ENCODE measurements at places on chromosomes 11 and 22.

GRCh38 chr22:49925525-49926128, 7.2 kb downstream of the CRELD2 start:
- peak; percentile 77 for DNase-seq

GRCh38 chr11:61885784-61886580, 5.4 kb downstream of the FADS3 start:
- DNase-seq = no peak

GRCh38 chr11:44028401-44028800, 19.4 kb upstream of the ACCSL start:
- peak; percentile 12 for DNase-seq

- DNase-seq = no peak
Measured at GRCh38 chr22:36865346-36865745, 4.5 kb downstream of the NCF4 start.

DNA sequence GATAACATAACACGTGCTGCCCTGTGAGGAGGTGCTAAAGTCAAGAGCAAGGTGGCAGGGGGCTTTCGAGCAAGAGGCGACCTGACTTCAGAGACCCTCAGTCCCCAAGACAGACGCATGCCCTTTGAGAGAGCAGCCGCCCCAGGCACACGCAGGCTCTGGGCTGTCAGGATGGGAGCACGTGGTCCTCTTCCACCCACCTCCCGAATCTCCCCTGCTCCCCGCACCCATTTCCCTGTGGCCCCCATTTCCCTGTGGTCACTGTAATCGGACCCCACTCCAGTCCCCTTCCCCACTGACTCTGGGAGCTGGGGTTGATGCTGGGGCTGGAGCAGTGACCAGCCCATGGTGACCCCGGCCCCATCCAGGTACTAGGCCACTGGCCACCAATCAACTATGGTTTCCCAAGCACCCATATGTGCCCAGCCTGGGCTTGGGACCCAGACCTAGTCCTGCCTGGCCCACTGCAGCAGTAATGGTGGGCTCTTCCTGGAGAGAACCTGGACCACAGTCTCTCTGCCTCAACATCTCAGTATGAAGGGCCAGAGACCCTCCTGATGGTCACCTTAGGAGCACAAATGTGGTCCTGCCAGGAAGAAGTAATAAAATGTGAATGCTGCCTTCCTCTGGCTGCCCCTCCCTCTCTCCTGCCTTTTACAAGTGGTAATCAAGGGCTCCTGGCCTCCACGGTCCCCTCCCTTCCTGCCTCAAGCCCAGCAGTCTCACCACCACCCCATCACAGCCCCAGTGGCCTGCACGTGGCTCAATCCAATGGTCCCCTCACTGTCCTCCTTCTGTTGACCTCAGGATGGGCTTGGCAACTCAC, 39.0 kb downstream of the IGLL5 start:
- DNase-seq = no peak

DNA sequence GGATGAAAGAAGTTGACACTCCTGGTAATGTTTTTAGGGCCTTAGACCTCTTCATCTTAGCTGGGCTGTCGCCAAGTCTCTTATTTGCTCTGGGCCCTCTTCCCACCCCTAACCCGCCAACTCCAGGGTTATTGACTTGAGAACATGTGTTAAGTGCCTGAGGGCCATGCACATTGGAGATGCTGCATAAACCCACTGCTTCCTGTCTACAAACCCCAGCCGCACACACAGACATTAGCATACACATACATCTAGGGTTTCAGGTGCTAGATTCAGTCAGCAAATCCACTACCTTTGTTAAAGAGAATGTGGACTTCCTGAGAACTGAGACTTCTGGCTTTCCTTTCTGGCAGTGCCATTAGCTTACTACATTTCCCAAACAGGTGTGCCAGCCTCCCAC, 817 bp downstream of the PANX3 start:
- DNase-seq = no peak

DNA sequence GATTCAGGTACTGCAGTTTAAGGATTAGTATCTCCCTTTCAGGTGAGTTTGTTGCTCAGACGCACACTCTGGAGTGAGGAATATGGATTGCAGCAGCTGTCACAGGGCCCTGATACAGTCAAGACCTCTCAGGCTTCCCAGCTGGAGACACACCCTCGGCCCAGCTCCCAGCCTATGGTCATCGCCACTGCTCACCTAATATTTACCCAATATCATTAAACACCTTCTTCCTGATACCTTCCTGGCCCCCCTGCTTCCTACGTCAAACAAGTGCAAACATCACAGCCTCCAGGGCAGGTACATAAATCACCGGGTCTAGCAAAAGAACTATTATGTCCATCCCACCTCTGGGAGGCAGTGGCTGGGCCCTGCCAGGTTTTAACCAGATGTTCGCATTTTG, 213.3 kb downstream of the MN1 start:
- no peak for DNase-seq

DNA sequence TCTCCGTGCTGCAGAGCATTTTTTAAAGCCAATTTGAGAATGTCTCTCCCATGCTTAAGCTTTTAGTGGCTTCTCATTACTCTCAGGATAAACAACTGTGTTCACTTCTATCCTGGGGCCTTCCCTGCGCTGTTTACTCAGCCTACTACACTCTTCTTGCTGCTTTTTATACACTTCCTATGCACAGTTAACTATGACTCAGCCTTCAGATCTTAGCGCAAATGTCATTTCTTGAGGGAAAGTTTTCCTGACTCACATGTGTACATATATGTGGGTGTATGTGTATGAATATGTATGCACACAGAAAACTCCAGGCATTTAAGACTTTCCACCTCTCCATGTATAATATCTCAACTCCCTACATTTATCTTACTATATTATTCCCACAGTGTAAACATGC, 9.8 kb downstream of the THAP12 start:
- DNase-seq = no peak

GRCh38 chr11:87719326-87720073, 455.7 kb downstream of the RAB38 start:
- no peak for DNase-seq

DNA sequence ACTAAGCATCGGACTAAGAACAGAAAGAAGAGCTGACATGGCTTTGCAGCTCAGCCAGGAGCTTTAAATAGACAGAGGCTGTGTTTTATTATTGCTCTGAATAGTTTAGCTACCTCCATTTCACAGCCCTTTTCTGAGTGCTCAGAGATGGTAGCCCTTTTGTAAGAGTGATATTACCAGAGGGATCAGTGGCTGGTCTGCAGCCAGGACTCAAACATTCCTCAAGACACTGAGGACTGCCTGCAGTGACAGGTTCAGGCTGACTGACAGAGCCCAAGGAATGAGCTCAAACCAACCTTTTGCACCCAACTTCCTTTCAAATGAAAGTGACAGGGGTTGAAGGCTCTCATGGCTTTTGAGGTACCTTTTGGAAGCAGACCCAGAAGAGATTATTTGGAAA, 189.0 kb downstream of the DDX10 start:
- no peak for DNase-seq

GRCh38 chr22:40157330-40157945, 20.3 kb upstream of the TNRC6B start:
- no peak for DNase-seq

GRCh38 chr11:86692746-86693145, 20.3 kb upstream of the ME3 start:
- DNase-seq = no peak

GRCh38 chr11:1478544-1478943, 8.0 kb downstream of the MOB2 start:
- DNase-seq = no peak

DNA sequence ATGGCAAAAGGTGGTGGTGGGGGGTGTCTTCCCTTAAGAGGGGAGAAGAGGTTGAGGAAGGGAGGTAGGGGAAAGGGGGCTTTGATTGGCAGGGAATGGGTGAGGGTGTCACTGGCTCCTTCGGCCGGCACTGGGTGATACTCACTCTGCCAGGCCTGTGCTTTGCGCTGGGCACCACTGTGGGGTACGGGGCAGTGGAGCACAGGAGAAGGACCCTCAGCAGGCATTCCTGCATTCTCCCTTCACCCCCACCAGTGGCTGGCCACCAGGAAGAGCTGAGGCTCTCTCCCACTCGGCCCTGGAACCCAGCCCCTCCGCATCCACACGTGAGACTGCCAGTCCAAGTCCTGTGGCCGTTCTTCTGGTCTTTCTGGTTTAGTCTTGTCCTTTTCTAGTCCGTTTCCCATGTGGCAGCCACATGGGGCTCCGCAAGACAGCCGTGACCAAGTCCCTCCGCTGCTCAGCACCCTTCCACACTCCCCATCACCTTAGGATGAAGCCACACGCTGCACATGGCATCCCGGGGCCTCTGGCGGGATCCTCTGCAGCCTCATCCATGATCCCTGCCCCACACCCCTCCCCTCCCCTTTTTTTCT, 8.0 kb downstream of the CAPN5 start:
- no peak for DNase-seq

GRCh38 chr11:86103808-86104207, 34.9 kb upstream of the PICALM start:
- DNase-seq = no peak

- DNase-seq = no peak
Measured at GRCh38 chr22:27517361-27518155, 284.0 kb downstream of the MN1 start.

GRCh38 chr11:96149743-96150555, 193.0 kb downstream of the MAML2 start:
- DNase-seq = no peak

- peak; percentile 41 for DNase-seq
Measured at GRCh38 chr22:23894710-23895598, 771 bp downstream of the MIF start.

DNA sequence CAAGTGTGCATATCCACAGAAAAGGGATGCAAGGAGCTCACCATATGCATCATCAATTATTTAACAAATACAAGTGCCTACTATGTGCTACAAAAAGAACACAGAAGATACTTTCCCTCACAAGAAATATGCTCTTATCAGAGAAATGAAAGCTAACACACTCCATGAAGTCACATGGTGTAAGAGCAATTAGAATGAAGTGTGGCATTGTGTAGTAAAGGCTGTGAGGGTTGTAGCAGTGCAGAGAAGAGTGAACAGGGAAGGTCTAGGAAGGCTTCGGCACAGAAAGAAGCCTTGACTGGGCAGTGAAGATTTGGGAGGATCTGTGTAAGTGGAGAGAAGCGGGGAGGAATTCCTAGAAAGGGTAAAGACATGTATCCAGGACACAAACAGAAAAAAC, 22.5 kb downstream of the PPP2R1B start:
- no peak for DNase-seq

DNA sequence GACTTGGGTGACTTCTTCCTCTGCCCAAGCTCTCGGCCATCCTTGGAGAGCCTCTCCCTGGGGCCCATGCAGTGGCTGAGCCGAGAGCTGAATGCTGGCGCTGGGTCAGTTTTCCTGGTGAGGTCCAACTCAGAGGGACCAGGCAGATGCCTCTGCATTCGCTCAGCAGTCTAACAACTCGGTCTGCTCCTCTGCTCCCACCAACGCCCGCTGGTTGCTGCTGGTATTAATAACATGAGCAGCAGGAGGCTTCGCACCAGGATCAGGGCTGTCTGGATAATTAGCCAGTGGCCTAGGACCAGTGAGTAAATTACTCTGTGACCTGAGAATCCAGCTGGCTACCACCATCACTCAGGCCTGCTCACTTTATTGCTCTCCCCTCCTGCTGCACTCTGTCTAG, 77.7 kb upstream of the FAM181B start:
- DNase-seq = no peak

GRCh38 chr11:27373856-27374602, 11.0 kb upstream of the CCDC34 start:
- DNase-seq = no peak

DNA sequence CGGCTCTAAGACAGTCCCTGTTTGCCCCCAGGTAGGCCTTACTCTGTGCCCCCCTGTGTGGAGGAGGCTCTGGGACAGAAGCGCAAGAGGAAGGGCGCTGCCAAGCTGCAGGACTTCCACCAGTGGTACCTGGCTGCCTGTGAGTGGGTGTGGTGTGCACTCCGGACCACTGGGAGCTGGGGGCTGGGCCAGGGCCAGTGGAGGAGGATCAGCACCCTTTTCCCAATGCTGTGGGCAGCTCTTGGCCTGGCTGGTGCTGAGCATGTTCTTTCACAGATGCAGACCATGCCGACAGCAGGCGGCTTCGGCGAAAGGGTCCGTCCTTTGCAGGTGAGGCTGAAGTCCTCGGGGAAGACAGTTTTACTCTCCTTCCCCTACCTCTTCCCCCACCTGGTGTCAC, 3.7 kb downstream of the SCO2 start:
- DNase-seq = no peak

DNA sequence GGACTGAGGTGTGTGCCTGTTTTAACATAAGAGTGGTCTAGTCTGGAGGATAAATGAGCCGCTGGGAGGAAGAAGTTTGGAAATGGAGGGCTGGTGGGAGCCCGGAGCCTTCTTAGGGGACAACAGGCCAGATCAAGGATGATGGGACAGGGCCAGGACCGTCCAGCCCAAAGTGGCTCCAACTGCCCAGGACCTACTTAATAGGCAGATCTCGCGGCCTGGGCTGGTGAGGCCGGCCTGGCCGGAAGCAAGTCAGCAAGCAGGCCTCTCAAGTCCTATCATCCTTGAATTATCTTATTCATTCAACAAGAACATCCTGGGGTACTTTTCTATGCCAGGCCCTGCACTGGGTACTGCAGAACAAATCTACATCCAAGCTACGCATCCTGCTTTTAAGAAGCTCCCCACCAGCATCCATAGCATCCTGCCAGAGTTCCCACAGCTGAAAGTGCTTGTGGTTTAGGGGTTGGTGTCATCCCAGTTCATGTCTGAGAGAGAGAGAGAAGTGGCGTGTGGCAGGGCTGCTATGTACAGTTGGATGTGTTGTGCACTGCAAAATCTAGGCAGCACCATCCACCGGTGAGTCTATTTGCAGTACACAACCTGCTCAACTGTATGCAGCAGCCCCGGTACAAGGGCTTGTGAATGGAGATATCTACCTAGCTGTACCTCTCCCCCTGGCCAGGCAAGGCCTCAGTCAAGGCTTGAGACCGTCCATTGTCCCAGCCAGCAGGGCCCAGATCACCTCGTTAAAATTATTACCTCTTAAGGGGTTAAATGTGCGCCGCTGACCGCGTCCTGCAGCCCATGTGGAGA, 82.1 kb downstream of the FBLN1 start:
- DNase-seq = no peak

DNA sequence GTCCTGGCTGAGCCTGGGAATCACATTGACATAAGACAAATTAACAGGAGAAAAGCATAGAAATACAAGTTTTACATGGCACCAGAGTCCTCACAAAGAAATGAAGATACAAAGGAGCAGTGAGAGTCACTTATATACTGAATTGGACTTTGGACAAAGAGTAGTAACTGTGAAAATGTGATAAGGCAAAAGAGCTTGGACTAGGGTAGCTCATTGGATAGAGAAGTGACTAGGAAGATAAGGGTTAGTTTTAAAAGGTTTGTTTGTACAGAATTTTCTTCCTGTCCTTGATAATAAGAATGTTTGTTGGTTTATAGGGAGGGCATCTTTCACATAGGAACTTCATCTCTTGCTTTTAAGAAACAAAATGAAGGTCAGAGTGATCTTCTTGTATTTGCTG, 17.9 kb upstream of the NUCB2 start:
- no peak for DNase-seq

GRCh38 chr11:12097219-12097618, 13.2 kb upstream of the MICAL2 start:
- DNase-seq = no peak

GRCh38 chr11:97979741-97980140, 1041.0 kb upstream of the CNTN5 start:
- no peak for DNase-seq

Measured in stimulated activated effector memory CD8-positive, alpha-beta T cell treated with anti-CD3 and anti-CD28 coated beads, Interleukin-12 subunit alpha, Interleukin-12 subunit beta, amount 100 ng/mL, for 72 hours (primary cell).